ENCODE measurements at places on chromosomes 5 and 9.

DNA sequence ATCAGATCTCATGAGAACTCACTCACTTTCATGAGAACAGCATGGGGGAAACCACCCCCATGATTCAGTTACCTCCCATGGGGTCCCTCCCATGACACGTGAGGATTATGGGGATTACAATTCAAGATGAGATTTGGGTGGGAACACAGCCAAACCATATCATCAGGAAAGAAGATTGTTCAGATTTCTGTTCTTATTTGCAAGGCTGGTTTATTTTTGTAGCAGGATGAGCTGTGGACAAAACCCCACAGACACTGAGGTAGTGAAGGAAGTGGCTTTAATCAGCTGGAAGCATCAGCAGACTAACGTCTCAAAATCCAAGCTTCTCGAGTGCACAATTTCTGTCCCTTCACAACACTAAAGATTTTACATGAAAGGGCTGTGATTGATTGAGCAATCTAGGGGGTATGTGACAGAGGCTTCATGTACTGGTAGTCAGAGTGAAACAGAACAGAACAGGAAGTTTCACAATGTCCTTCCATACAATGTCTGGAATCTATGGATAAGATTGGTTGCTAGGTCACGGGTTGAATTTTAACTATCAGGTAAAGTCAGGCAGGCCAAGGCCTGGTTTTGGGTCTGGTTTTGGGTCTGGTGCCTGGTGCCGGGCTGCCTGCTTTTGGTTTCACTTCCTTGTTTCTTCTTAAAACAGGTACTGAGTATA lies 91.3 kb upstream of the ZNF366 start:
- DNase-seq: peak; percentile 54

DNA sequence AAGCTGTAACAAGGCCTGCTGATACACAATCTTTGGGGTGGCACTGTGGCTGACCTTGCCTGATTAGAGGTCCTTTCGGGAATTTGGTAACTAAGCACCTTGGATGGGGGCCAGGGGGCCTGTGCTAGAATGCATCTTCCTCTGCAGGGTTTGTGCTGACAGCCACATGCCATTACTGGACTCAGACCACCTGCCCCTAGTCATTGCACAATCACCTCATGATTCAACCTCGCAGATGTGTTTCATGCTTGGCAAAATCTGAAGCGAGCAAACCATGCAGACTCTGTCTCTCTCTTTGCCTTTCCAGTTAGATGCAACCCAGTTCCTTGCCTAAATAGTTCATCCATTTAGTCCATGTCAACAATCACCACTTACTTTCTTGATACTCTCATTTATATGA lies 96.5 kb upstream of the ERCC6L2 start:
- DNase-seq: no peak

DNA sequence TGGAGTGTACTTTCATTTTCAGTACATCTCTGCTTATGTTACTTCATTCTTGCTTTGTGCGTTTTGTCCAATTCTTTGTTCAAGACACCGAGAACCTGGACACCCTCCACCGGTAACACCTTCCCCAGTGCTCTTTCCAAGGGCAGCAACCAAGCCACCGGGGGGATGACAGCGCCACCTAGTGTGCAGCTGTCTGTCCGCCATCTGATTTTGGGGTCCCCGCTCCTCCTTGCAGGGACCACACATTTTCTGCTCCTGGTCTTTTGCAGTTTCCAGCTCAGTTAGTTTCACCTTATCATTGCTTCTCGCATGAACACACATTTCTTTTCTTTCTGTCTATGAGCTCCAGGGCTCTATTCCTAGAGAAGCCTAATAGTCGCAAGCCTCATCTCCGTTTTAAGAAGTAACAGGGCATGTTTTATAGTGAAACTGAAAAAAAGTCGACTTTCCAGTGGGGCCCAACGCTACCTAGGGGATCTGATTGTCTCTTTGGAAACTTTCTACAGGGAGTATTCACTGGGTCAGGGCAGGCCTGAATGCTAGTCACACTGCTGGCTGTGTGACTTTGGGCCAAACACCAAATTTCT lies 152.1 kb downstream of the FSTL4 start:
- DNase-seq: no peak

DNA sequence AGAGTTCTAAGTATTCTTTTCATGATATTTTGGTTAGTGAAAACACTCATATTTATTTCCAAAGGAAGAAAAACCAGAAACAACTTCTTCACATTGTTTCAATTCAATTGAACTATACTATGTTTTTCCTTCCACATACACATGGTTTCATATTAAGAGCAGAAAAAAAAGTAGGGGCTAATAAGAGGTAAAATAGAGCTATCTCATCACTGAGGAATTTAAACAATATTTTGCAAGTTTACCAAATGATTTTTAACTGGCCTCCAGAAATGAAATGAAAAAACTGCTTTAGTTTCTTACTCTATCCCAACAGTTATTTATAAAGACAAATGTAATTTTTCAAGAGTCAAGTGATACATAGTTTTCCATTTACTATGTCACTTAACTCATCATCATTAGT lies 233.5 kb downstream of the RFX3 start:
- no peak for DNase-seq

- DNase-seq: no peak
Measured at GRCh38 chr5:41083306-41083705, 12.2 kb upstream of the MROH2B start.

GRCh38 chr9:86046930-86047341 lies 52.4 kb downstream of the GOLM1 start:
- peak; percentile 11 for DNase-seq

DNA sequence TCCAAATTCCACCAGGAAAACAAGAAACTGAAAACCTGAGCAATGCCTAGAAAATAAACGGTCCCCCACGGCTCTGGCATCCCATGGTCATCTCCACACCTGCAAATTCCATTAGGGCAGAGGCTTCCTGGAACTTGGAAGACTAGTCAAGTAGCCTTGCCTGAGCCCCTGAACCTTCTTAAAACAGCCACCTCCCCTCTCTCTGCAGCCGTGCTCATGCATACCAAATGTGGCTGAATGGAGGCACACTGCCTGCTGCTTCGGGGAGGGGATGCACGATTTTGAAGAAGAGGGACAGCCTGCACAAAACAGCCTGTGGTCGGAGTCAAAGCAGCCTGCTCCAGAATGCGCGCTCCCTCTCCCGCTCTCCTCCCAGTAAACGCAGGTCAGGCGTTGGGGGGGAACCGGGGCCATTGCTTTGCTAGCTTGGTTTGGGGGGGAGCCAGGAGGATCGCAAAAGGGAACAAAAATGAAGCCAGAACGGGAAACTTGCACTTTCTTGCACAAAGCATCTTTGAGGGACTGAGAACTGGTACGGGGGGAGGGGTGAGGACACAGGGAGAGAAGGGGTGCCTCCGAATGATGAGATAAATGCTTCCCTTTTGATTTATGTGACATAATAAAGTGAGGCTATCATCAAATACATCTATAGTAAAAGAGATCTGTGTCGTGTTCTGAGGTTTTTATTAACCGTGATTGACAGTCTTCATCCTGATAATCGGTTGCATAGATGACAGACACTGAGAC lies at the start of gene TRPM3:
Gene TRPM3 (minus strand): TSS at position 347 of the 747 bp plus-strand sequence. CDS start 267 bp downstream, at position 80.
- peak; percentile 54 for DNase-seq

DNA sequence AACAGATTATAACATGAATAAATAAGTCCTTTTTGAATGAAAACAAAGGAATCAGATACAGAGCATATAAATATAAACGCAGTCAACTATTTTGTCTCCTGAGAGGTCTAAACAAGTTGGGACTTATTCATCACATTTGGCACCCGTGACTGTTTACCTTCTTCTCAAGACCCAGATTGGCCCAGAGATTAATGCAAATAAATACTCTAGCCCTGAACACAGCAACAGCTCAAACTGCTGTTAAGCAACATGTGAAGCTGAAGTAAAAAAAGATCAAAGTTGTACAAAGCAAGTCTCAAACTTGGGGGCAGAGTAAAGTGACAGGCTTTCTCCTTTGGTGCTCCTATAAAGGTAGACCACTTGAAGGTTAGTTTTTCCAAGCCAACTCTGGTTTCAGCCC lies 95.0 kb upstream of the NR5A1 start:
- DNase-seq: no peak

- DNase-seq: no peak
Measured at GRCh38 chr5:76475936-76476335, 72.9 kb downstream of the IQGAP2 start.

GRCh38 chr9:22452415-22453010 lies 5.9 kb downstream of the DMRTA1 start:
- peak; percentile 55 for DNase-seq

DNA sequence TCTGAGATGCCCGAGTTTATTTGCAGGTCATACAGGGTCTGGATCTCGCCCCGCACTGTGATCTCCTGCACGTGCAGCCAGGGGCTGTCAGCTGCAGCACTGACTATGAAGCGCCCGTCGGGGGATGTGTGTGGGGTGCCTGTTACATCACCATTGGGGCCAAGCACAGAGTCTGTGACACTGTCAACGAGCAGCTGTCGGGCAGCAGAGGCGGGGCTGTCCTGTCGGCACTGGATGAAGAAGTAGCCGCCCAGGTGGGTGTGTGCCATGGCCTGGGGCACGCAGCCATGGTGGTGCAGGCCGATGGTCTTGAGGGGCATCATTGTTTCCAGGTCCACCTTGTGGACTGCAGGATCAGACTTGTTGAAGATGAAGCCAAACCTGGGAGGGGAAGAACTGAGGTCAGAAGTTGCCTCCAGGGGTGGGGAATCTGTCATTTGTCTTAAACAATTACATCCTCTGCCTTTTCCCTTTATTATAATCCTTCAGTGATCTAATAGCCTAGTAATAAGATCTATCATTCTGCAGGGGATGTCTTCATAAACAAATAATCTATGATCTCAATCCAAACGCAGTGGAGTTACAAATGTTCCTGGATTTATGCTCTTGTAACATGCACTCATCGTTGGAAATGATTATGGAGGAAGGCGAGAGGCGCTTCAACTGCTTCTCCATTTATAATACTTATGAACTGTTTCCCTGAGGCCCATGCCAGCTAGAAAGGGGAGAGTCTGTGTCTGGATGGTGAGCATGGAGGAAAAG lies 147.8 kb downstream of the HSPA4 start:
- no peak for DNase-seq

DNA sequence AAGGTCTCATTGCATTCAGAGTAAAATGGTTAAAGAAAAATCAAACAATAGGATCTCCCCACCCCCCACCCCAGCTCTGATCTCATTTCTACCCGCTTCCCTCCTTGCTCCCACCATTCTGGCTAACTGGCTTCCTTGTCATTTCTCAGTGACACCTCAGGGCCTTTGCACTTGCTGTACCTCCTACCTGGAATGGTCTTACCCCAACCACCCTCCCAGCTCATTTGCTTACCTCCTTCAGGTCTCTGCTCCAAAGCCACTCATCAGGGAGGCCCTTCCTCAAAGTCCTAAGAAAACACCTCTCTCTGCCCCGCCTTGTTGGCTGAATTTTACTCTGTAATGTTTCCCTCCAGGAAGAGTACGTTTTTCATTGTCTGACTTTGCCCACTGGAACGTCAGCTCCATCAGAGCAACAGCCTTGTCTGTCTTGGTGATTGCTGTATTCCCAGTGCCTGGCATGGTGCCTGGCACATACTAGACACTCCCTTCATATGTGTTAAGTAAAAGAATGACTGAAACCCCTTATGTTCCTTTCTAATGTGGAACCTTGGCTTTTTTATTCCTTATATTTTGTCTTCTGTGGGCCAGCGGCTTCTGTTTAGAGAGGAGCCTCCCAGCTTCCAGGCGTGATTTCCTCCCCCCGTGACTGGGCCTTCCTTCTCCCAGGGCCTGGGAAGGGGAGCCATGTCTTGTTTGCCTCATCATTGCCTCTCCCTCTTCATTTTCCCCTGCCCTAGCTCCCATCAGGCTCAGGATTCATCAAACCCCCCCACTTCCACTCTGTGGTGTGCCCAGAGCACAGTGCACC lies 26.9 kb downstream of the NEURL1B start:
- DNase-seq: peak; percentile 21

GRCh38 chr5:135330798-135331096 lies 68.3 kb downstream of the MACROH2A1 start:
- no peak for DNase-seq

DNA sequence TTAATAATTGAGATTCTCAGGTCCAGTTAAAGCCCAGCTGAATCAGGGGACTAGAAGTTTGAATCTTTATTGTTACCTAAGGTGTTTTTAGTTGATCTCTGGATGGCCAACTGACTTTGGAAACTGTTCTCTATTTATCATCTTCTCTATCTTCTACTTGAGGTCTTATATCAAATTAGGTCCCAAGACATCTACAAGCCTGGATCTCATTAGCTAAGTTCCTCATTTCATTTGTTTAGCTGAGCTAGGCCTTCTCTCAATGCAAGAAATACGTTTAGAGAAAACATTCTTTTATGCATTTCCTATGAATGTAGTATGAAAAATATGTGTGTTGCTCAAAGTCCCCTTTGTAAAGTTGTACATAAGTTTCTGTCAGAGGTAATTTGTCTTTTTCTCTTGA lies 196.6 kb downstream of the PTTG1 start:
- no peak for DNase-seq

- DNase-seq: no peak
Measured at GRCh38 chr9:87524061-87524460, 26.4 kb downstream of the DAPK1 start.

DNA sequence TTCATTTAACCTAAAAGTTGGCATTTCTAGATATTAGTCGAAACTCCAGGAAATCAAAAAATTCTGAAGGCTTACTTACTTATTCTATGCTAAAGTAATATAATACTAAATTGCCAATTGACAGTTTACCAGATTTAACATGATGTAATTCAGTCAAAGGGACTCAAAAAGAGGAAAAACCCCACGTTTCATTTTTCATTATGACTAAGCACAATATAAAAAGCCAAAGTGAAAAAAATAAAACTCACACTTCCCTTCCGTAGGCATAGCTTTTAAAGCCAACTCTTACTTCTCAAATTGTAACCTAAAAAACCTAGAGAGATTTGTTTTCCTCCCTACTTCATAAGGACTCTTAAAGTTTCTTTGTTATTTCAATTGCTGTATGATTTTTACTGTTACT lies 146.6 kb downstream of the RAPGEF6 start:
- DNase-seq: no peak

- no peak for DNase-seq
Measured at GRCh38 chr9:34647651-34648050, 1.2 kb downstream of the GALT start.

- DNase-seq: no peak
Measured at GRCh38 chr5:113063927-113064326, 87.3 kb downstream of the DCP2 start.

- DNase-seq: no peak
Measured at GRCh38 chr5:166535641-166536040, 1755.8 kb upstream of the WWC1 start.

DNA sequence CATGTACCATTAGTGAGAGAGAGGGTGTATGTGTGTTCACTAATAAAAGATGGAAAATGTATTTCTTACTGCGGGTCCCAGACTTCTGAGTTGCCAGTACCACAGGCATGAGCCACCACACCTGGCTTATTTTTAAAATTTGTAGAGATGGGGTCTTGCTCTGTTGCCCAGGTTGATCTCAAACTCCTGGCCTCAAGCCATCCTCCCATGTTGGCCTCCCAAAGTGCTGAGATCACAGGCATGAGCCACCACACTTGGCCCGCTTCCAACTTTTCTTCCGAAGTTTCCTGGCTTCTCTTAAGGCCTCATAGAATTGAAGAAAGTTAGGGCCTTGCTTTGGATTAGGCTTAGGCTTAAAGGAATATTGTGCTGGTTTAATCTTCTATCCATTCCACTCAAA lies 40.4 kb upstream of the F2RL2 start:
- no peak for DNase-seq

GRCh38 chr5:98735806-98736507 lies 37.5 kb upstream of the RGMB start:
- no peak for DNase-seq

All from Ammon's horn (tissue), 1 donor.